Dermis microvascular lymphatic vessel endothelial cell (primary cell): ENCODE measurements at places on chromosomes 6 and 20.
A peak's percentile ranks its signal among the peaks of the same experiment; 100 is the strongest.

GRCh38 chr6:1403851-1404712, 14.7 kb downstream of the FOXF2 start:
- no peak for DNase-seq

DNA sequence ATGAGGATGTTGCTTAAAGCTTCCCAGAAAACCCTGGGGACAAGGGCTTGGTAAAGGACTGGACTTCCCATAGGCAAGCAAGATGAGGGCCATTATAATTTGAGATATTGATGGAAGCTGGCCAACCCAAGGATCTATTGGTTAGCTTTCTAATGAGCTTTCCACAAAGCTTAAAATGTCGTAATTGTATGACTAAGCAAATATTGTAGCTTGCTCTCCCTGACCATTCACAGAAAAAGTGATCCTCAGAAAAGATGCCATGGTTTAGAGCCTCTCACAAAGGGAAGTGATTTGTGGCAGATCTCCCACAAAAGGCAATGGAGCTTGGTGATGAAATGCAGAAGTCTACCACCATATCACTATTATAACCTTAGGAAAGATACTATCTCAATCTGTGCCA, 13.6 kb downstream of the IL17F start:
- DNase-seq = no peak

- DNase-seq = no peak
Observed at GRCh38 chr6:5433324-5433723, 172.0 kb downstream of the FARS2 start.

DNA sequence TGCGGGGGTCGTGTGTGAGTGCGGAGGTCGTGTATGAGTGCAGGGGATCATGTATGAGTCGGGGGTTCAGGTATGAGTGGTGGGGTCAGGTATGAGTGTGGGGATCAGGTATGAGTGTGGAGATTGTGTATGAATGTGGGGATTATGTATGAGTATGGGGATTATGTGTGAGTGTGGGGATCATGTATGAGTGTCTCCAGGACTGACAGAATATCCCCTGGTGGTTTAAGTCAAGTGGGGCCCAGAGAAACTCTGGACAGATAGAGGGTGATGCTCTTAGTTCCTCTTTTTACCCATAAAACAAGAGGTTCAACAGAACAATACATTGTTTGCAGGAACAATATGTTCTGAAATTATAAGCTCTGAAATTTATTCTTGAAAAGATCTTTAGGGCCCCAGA, 131.9 kb downstream of the UST start:
- DNase-seq = no peak

- DNase-seq = no peak
Observed at GRCh38 chr20:34859367-34859766, 13.3 kb downstream of the GGT7 start.

DNA sequence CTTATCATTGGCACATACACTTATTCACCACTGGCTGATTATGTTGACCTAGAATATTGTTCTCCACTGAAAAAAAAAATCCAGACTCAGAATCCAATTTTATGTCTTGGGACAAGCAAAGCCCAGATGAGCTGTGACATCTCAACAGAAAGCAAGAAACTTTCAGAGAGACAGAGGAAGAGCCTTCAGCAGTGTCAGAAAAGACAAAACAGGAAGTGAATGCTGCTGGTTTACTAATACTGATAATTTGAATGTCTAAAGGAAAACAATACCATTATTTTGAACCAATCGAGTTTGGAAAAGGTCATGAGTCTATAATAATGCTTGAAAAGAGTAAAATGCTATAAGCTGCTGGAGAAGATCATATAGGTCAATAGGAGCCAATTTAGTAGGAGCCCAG, 179.8 kb upstream of the RIMS1 start:
- DNase-seq = no peak

GRCh38 chr6:3898265-3898994, 49.3 kb downstream of the FAM50B start:
- no peak for DNase-seq

DNA sequence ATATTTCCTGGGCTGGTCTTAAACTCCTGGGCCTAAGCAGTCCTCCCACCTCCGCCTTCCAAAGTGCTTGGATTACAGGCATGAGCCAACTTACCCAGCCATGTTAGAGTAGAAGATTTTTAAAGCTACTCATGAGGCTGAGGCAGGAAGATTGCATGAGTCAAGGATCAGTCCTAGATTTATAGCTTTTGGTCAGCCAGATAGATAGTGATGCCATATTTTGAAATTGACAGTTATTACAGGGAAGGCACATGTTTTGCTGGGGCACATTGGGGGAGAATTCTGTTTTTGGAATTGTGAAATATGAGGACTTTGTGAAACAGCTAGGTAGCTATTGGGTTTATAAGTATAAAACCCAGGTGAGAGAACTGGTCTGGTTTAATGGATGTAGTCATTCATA, 40.9 kb downstream of the DOP1A start:
- no peak for DNase-seq

DNA sequence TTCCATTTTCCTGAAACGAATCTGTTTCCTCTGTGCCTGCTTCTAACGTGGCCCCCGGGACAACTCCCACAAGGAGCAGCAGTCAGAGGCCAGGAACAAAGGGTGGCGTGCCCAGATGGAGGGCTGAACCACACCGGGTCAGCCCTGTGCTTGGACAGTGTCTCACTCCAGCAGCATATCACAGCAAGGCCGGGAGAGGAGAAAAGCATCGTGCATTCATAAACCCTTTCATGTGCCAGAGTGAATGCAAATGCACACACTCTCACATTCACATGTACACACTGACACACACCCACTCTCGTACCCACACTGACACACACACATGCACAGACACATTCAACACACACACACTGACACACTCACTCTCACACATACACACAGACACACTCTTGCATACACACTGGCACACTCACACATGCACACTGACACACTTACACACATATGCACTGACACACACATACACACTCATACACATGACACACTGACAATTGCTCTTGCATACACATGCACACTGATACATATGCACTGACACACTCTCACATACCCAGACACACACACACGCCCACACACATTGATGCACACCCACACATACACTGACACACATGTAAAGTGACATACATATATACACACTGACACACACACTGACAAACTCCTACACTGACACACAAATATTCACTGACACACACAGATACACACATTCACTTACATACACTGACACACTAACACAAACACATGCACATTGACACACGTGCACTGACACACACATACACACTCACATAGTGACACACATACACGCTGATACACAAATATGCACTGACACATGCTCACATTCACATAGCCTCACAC, 237.0 kb downstream of the LRFN2 start:
- DNase-seq = no peak

DNA sequence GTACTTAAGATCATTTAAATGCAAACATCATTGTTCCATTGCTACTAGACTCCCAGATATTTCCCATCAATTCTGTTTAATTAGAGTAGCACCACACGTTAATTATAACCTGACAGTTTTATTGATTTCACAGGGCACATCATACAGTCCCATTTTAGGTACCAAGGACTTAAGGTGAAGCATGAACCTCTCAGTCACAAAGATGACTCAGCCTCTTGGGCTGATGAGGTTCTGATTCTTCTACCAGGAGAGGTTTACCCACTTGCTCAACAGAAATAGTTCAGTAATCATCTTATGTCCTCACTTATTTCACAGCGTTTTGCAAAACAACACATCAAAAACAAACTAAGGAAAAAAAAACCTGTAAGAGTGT, 98.5 kb downstream of the HIVEP2 start:
- peak; percentile 46 for DNase-seq

DNA sequence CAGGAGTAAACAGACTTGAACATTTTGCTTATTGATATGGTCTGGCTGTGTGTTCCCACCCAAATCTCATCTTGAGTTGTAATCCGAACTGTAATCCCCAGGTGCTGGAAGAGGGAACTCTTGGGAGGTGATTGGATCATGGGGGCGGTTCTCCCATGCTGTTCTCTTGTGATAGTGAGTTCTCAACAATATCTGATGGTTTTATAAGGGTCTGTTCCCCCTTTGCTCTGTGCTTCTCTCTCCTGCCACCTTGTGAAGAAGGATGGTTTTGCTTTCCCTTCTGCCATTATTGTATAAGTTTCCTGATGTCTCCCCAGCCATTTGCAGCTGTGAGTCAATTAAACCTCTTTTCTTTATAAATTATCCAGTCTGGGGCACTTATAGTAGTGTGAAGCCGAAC, 40.0 kb downstream of the MYLIP start:
- DNase-seq = no peak

DNA sequence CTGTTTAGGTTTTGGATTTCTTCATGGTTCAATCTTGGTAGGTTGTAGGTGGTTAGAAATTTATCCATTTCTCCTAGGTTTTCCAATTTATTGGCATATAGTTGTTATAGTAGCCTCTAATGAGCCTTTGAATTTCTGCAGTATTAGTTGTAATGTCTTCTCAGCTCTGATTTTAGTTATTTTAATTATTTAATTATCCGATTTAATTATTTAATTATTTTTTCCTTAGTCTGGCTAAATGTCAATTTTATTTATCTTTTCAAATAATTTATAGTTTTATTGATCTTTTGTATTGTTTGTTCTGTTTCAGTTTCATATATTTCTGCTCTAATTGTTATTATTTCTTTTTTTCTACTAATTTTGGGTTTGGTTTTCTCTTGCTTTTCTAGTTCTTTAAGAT, 28.1 kb upstream of the SOX4 start:
- no peak for DNase-seq

- no peak for DNase-seq
Observed at GRCh38 chr6:132380358-132381029, 20.8 kb downstream of the MOXD1 start.

- DNase-seq = no peak
Observed at GRCh38 chr6:56848105-56848504, 106.8 kb upstream of the BEND6 start.

DNA sequence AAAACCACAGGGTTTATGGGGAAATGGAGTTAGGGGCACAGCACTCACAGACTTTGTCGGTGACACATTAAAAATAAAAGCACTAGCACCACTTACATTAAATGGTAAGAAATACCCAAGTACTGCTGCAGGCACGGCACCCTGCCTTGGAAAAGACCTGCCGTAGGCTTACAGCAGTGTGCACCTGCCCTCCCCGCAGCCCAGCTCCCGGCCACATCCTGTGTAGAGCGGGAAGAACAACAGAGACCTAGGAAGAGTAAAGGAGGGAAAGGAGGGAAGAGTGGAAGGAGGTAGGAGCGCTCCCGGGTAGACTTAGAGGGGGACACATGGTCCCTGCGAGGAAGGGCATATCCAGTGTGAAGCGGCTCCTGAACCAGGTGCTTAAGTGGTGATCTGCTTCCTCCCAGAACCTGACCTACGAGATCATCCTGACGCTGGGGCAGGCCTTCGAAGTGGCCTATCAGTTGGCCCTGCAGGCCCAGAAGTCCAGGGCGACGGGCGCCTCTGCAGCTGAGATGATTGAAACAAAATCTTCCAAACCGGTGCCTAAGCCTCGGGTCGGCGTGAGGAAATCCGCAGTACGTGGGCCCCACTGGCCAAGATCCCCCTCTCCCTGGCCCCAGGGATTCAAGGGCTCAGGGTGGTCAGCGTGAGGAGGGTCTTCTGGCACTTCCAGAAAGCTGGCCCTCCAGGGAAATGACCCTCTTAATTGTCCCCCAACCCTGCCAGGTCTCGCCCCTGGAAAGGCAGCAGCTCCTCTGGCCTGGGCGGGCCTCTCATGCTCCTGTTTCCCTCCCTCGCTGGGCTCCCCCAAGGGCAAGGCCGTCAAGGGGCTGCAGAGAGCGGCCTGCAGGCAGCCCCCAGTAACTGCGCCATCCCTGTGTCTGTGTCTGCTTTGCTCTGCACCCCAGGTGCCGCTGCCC, 55.5 kb downstream of the TCP11 start:
- DNase-seq = no peak

- DNase-seq = no peak
Observed at GRCh38 chr6:111478749-111479148, 4.3 kb downstream of the REV3L start.

GRCh38 chr6:24838081-24838480, 39.4 kb upstream of the ARMH2 start:
- no peak for DNase-seq

- DNase-seq = no peak
Observed at GRCh38 chr20:36601540-36601939, 4.0 kb upstream of the RAB5IF start.

DNA sequence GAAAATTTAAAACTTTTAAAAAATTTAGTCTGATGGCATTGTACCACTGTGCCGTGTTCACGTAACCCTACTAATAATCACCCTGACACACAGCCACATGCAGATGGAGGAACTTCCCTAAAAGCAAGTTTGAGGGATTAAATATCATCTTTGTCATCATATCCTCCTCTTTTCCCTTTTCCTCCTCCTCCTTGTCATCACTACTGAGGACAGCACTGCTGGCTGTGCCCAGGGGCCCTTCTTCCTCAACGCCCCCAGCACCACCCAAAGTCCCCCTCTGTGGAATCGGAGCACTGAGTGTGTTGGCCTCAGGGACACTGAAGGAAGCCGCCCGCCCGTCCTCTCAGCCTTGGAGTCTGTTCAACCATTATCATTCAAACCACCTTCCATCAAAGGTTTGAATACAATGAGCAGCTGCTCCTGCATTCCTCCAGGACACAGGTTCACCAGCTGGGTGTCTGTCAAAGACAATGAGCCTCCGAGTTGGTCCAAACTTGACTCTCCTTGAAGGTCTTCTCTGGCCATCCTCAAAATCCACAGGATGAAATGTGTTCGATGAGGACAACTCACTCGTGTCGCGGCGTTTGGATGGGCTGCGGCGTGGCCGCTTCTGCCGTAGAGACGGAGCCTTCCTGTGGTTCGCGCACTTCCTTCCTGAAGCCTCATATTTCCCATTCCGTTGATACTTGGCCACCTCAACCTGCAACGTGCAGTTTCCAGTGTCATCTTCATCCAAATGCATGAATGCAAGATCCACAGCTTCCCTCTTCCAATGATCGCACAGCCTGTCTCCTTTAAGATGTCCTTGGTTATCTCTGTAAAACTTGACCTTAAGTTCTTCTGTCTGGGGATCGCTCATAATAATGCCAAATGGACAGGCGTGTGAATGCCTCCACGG, 23.3 kb downstream of the NQO2 start:
- no peak for DNase-seq

GRCh38 chr6:108838101-108838717, 10.0 kb upstream of the ARMC2 start:
- no peak for DNase-seq

DNA sequence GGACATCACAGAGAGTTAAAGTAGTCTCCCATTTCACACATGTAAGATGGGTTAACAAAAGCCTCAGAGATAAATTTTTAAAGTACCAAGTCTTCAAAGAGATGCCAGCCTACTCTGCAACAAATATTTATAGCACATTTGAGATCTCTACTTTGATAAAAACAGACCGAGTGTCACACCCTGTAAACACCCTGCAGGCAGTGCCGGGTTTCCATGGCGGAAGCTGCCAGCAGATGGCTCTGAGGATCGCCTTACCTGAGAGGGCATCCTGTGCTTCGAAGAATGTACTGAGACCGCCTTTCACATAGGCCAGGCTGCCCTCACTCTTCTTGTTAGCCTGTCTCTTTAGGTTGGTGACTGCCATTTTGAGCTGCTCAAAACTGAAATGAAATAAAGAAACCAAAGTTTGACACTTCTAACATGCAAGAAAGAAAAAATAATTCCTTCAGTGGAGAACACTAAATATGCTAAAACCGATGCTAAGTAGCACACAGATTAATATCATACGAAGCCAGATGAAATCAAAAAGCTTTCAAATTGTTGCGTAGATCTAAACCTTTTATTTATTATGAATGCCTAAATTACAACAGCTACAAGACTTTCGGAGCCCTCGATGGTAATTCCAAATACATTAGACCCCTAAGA, 39.3 kb downstream of the HUS1B start:
- DNase-seq = no peak

GRCh38 chr6:1869769-1870168, 260.1 kb downstream of the FOXC1 start:
- no peak for DNase-seq
